ENCODE measurements at places on chromosomes 12 and 14.

GRCh38 chr12:102421802-102422583, 58.4 kb downstream of the IGF1 start:
- no peak for DNase-seq

DNA sequence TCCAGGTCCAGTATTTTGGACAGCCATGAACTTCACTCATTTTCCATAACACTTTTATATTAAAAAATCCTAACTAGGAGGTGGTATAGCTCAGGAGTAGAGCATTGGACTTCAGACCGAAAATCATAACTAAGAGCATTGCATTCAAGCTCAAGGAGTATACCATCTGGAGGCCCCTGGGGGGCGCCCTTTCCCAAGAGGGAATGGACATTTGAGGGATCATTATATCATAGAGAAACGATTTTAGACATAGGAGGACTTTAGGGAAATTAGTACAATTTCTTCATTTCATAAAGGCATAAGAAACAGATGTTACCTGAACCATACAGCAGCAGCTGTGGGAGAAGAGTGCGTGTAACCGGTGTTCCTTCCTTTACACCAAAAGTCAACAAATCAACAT, 5.2 kb upstream of the ATG14 start:
- no peak for DNase-seq

DNA sequence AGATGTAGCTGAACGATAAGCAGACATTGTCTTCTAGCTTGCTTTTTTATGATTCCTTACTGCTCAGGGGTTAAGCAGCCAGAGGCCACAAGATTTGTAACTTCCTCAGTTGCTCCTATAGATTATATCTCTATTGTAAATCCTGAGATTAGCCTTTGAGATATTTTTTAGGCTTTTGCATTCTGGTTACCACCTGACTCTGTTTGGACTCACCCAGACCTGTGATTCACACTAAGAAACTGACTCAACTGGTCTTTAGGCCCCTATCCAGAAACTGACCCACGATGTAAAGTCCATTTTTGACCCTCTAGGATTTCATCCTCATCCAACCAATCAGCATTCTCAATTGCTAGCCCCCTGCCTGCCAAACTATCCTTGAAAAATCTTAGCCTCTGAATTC, 194.4 kb downstream of the RASSF9 start:
- no peak for DNase-seq

GRCh38 chr12:119157978-119158377, 20.8 kb upstream of the HSPB8 start:
- no peak for DNase-seq

DNA sequence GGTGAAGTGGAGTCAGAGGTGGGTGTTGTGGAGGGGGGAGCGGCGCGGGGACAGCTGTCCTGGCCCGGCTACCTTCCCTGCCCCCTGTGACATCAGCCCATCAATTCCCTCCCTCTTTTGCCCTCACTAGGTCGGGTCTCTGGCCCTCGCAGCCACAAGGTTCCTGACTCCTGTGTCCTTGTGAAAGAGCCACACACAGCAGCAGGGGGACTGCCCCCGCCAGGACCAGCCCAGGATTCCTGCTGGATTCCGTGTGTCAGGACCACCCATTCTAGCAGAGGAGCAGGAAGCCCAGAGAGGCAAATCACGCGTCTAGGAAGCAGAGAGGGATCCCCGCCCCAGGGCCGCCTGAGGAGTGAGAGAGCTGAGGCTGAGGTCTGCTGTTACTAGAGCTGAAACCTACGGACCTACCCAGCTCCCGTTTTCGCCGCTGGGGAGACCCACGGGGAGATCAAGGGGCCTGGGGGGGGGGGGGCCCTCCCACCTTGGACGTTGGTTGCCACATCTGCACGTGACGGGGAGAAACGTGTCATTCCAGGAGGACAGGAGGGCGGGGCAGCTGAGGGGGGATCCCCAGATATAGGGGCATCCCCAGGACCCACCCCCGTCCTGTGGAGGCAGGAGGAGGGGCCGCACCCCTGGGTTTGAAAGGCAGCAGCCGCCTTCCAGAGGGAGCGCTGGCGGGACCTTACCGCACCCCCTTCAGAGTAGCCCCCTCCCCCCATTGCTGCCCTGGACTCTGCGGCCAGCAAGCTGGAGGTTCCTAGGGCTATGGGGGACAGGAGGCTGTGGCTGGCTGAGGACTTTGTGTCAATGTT, 12.5 kb upstream of the INF2 start:
- no peak for DNase-seq

- no peak for DNase-seq
Measured at GRCh38 chr12:111195316-111195715, 173.6 kb downstream of the PHETA1 start.

GRCh38 chr14:93050761-93051160, 65.0 kb downstream of the ITPK1 start:
- DNase-seq: no peak

GRCh38 chr12:51391283-51392123, at the start of gene GALNT6:
Gene GALNT6 (minus strand): TSS chr12:51391406. CDS start chr12:51379781, 11,625 bp downstream.
- peak; percentile 65 for DNase-seq

DNA sequence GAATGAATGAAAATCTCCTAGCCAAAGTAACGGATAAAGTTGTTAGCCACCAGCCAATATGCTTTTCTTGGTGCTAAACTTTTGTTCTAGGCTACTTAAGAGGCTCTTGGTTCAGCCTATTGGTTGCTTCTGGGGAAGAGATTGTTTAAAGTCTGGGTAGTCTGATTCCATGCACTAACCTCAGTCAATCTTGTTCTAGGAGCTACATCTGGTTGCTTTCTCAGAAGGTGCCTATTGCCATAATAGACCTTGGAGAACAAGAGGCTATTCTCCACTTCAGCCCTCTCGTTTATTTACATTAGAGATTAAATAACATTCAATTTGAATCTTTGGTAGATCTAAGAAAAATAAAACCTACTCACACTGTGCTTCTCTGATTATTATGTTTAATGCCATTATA, 40.8 kb upstream of the OTOGL start:
- DNase-seq: no peak

GRCh38 chr14:64349741-64350490, 38.2 kb upstream of the MTHFD1 start:
- DNase-seq: no peak

GRCh38 chr14:21098076-21098891, at the start of gene ZNF219:
Gene ZNF219 (minus strand): TSS chr14:21098655. CDS start chr14:21093591, 5,064 bp downstream.
- DNase-seq: no peak

DNA sequence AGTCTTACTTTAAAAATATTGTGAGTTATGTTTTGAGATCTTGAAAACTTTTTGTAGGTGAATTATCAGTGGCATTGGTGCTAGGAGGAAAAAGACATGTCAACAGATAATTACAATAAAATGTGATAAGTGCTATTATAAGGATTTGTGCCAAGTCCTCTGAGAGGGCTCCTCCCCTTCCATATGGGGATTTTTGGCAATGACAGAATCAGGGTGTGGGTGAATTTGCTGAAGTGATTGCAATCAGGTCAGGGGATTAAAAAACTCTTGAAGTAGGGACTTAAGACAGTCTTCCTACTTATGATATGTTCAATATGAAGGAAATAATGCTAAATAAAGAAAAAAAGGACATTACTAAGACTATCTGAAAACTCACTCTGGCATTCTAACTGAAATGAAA, 122.5 kb downstream of the SLC15A5 start:
- DNase-seq: no peak

DNA sequence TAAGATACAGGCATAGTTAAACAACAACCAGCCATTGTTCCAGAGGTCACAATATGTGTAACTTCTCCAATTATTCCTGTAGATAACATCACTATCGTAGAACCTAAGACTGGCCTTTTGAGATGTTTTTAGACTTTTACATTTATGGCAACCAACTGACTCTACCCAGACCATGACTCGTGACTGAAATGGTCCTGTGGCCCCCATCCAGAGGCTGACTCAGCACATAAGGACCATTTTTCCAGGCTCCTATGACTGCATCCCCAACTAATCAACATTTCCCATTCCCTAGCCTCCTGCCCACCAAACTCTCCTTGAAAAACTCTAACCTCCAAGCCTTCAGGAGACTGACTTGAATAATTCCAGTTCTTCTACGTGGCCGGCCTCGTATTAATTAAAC, 52.6 kb upstream of the NID2 start:
- no peak for DNase-seq

DNA sequence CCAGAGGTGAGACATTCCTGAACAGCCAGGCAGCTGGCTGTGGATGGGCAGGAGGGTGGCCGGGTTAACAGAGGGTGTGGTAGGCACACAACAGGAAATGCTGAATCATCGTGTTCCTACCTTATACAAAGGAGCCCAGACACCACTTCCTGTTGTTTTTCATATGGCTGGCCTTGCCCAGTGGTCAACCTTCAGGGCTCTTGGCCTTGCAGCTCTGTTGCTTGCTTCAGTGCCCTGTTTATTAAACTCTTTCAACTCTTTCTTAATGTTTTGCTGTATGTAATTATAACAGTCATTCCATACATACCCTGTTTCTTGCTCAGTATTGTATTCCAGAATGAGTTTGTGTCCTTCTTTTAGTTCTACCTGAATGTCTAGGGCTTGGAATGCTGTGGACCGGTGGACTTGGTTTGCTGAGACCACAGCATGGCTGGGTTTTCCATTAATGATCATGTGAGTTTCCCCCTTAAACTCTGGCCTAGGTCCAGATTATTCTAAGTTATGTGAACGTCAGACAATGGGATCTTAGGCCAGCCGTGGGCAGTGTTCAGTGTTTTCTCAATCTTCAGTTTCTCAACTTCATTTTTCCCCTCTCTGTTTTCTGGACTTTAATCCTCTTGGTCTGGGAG, 11.9 kb downstream of the CFAP54 start:
- DNase-seq: peak; percentile 7

- DNase-seq: no peak
Measured at GRCh38 chr12:2284321-2284813, 231.6 kb downstream of the CACNA1C start.

GRCh38 chr14:72653026-72653425, 240.9 kb downstream of the DPF3 start:
- no peak for DNase-seq

GRCh38 chr12:60278209-60278608, 682.4 kb downstream of the SLC16A7 start:
- DNase-seq: no peak

DNA sequence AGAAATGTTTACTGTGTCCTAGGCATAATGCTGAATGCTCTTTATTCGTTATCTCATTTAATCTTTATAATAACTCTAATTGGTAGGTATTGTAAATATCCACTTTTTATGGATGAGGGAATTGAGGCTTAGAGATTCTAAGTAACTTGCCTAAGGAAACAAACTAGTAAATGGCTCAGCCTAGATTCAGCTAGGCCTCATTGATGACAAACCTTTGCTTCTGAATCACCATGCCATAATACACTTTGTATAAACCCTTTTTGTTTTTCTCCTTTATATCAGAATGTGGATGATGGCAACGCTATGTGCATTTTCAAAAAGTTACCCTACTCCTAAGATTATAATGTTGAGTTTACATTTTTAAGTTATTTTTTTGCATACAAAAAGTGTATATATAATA, 34.0 kb downstream of the MNAT1 start:
- no peak for DNase-seq

DNA sequence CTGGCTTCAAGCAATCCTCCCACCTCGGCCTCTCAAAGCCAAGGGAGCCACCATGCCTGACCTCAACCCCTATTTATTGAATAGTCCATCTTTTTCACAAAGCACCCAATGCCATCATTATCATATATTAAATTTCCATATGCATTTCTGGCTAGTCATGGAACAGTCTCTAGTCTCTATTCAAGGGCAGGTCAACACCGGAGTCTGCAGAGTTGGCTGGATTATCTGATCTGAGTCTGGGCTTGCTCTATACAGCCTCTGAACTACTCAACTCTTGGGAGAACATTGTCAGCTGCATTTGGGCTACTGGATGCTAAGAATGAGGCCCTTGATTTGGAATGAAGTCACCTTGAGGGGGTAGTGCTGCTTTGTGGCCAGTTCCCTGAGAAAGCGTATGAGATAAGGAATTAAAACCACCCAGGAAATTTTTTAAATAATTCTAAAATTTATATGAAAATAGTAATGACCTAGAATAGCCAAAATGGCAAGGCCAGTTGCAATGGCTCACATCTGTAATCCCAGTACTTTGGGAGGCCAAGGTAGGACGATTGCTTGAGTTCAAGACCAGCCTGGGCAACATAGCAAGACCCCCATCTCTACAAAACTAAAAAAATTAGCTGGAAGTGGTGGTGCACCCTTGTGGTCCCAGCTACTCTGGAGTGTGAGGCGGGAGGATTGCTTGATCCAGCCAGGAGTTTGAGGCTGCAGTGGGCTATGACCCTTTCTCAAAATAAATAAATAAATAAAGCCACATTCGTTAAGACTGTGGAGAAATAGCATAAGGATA, 6.9 kb upstream of the NAA25 start:
- no peak for DNase-seq

- no peak for DNase-seq
Measured at GRCh38 chr12:51870504-51870903, 17.4 kb upstream of the ANKRD33 start.

DNA sequence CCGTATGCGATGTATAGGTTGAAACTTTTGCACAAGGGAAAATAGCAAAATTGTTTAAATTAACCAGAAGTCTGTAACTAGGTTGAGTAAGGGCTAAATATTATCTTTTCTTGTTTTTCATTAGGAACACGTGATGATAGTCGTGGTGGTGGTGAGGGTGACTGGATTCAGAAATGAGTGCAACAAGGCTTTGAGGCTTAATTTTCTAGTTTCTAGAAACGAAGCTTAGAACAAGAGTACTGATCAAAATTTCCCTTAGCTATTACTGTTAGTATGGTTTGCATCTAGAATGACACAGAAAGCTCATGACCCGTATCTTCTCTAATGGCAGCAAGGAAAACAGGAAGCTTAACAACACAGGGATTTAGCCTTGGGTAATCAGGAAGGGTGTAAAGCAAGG, 7.0 kb downstream of the SLIRP start:
- no peak for DNase-seq

GRCh38 chr12:1466481-1467154, 127.8 kb downstream of the FBXL14 start:
- no peak for DNase-seq

- no peak for DNase-seq
Measured at GRCh38 chr14:75242546-75243273, 35.9 kb upstream of the FOS start.

GRCh38 chr12:132909030-132909368, 21.6 kb upstream of the CHFR start:
- DNase-seq: no peak

GRCh38 chr14:74963178-74963704, 7.8 kb upstream of the PGF start:
- DNase-seq: no peak

- DNase-seq: no peak
Measured at GRCh38 chr12:121133838-121134237, 1.2 kb downstream of the P2RX7 start.
